Suprapubic skin (tissue), 4 donors: ENCODE measurements at places on chromosomes 3 and 15. TPM values are rescaled to one million over a fixed set of nuclear protein-coding genes. Genes with fewer than 3 reads are reported as not detected.

DNA sequence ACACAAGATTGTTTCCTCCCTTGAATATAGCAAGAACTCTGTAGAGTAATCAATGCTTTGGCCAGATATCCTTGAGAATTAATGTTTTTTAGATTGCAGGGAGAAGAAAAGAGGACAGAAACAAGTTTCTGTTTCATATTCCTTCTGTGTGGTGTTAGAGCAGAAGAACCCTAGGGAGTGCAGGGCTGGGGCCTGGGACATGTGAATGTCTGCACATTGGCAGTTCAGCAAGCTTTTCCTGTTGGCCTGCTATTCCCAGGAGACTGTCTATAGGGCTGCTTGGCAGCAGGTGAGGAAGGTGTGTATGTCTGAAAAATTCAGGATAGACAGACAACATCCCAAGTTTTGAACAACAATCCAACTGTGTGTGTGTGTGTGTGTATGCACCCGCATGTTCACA is 13.6 kb upstream of the CNBP start:
- H3K4me1 ChIP-seq: peaks cover 34% of the 10 kb centered on the region
- H3K4me3 ChIP-seq: no peak overlapping the region
- DNase-seq: no peak
- no peaks in the 10 kb centered on the region for H3K27me3 ChIP-seq
- H3K27ac ChIP-seq: peak overlapping the region; percentile 81
- H3K36me3 ChIP-seq: no peaks in the 10 kb centered on the region

The TMC3 gene
- total RNA-seq: not detected

DNA sequence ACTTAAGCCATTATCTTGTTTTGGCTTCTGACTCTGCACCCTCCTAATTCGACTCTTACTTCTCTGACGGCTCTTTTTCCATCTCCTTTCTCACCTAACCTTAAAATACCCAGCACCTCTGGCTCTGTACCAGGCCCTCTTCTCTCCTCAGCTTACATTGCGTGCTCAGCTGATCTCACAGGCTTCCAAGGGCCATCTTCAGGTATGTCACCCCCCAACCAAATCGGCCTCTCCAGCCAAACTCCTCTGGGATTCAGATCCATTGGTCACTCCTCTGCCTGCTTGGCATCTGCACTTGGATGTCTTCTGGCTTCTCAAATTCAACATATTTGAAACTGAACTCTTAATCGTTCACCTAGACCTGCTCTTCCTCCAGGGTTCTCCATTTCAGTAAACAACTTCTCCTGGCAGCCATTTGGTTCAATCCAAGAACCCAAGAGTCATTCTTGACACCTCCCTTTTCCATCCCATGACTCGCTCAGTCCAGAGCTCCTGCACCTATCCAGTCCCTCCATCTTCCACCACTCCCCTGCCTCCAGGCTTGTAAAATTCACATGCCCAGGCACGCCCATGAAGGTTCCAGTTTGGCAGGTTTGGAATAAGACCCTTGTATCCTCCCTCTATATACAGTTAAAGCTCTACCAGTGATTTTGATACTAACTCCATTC is 35.2 kb upstream of the SLC41A3 start:
- no peak overlapping the region for H3K4me3 ChIP-seq
- no peaks in the 10 kb centered on the region for H3K4me1 ChIP-seq
- H3K36me3 ChIP-seq: no peaks in the 10 kb centered on the region

GRCh38 chr15:39135989-39136388 is 444.9 kb upstream of the THBS1 start:
- no peak overlapping the region for H3K4me3 ChIP-seq
- H3K36me3 ChIP-seq: no peaks in the 10 kb centered on the region
- DNase-seq: no peak
- H3K4me1 ChIP-seq: no peaks in the 10 kb centered on the region
- H3K27ac ChIP-seq: no peak overlapping the region

- DNase-seq: no peak
- no peak overlapping the region for H3K4me3 ChIP-seq
- peaks cover 49% of the 10 kb centered on the region for H3K4me1 ChIP-seq
Observed at GRCh38 chr3:30621576-30621975, 15.2 kb downstream of the TGFBR2 start.

The SLC9A9 gene
- 27.4 TPM for total RNA-seq

- no peak for DNase-seq
- no peaks in the 10 kb centered on the region for H3K27me3 ChIP-seq
Observed at GRCh38 chr3:60365360-60365759, 885.9 kb downstream of the FHIT start.

The CMTM6 gene
- total RNA-seq: 36.0 TPM

The ALPK3 gene
- 0.42 TPM for total RNA-seq

GRCh38 chr15:74800559-74801094 is 12.0 kb upstream of the LMAN1L start:
- H3K4me1 ChIP-seq: peaks cover 24% of the 10 kb centered on the region
- no peaks in the 10 kb centered on the region for H3K27me3 ChIP-seq
- H3K27ac ChIP-seq: no peak overlapping the region
- peaks cover 58% of the 10 kb centered on the region for H3K36me3 ChIP-seq

The TIMP4 gene
- 6.9 TPM for total RNA-seq

- H3K4me3 ChIP-seq: no peak within 1 kb of the TSS
- no peak within 1 kb of the TSS for H3K27ac ChIP-seq
- H3K27me3 ChIP-seq: peaks cover 40% of the 10 kb centered on the region
- H3K4me1 ChIP-seq: peaks cover 23% of the 10 kb centered on the region
- DNase-seq: no peak
Observed at GRCh38 chr3:50190936-50191660, at the start of gene GNAT1. Gene GNAT1 (plus strand): TSS chr3:50191610. CDS start chr3:50191726, 116 bp downstream.

The KNG1 gene
- not detected for total RNA-seq

DNA sequence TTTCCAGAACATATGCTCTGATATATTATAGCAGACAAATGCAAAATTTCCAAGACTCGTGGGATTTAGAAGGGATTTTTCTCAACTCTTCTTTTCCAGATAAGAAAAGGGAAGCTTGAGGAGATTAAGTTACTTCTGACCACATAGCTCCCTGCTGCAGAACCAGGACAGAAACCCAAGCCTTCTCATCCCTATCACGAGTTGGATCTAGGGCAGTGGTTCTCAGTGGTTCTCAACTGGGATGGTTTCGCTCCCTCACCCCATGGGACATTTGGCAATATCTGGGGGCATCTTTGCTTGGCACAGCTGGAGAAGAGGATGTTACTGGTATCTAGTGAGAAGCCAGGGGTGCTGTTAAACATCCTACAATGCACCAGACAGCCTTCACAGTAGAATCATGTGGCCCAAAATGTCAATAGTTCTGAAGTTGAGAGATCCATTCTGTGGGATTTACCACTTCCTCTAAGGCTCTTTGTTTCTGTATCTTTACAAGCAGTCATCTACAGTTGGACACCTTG is 64.2 kb downstream of the LIPC start:
- H3K27ac ChIP-seq: no peak overlapping the region
- no peak for DNase-seq
- no peaks in the 10 kb centered on the region for H3K27me3 ChIP-seq
- no peak overlapping the region for H3K4me3 ChIP-seq
- no peaks in the 10 kb centered on the region for H3K36me3 ChIP-seq
- peaks cover 14% of the 10 kb centered on the region for H3K4me1 ChIP-seq

GRCh38 chr3:130527426-130527825 is 10.4 kb downstream of the COL6A6 start:
- H3K4me1 ChIP-seq: peaks cover 3% of the 10 kb centered on the region
- DNase-seq: no peak
- H3K27me3 ChIP-seq: peaks cover 5% of the 10 kb centered on the region
- H3K4me3 ChIP-seq: no peak overlapping the region
- no peak overlapping the region for H3K27ac ChIP-seq
- H3K36me3 ChIP-seq: no peaks in the 10 kb centered on the region

The IVD gene
- 16.6 TPM for total RNA-seq

GRCh38 chr3:104612218-104612617 is 754.5 kb upstream of the ALCAM start:
- DNase-seq: no peak
- no peaks in the 10 kb centered on the region for H3K36me3 ChIP-seq
- no peak overlapping the region for H3K4me3 ChIP-seq
- H3K27me3 ChIP-seq: no peaks in the 10 kb centered on the region
- H3K4me1 ChIP-seq: no peaks in the 10 kb centered on the region
- H3K27ac ChIP-seq: peak overlapping the region; percentile 44

DNA sequence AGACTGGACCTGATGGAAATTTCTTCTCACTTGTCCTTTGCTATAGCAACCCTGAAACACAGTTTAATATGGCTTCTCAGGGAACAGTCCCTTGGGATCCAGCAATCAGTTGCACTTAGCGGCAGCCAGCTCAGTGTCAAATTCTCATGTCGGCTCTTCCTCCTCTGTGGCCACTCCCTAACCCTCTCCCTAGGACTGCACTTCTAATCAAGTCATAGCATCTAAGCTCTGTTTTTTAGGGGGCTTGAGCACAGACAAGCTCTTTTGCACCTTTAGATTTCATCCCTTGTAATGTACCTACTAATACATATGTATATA is 250.5 kb upstream of the TLE3 start:
- H3K4me3 ChIP-seq: no peak overlapping the region
- no peak for DNase-seq
- H3K4me1 ChIP-seq: peaks cover 19% of the 10 kb centered on the region
- no peak overlapping the region for H3K27ac ChIP-seq

The THPO gene
- total RNA-seq: not detected

DNA sequence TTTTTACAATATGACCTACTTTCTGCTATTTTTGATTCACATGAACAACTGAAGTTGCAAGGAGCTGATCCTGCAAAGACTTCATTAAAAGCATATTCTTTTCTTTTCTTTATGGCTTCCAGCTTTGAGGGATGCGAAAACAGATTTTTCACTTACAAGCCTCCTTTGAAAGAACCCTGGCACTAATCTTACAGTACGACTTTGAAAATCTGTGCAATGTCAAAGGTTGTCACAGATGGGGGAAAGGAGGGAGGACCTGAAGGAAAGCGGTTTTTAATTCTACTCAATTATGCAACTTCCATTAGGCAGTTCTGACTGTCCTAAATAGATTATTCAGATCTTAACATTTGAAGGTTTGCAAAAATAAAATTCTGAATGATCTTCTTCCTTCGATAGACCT is 130.5 kb downstream of the TNIK start:
- no peak for DNase-seq
- H3K4me1 ChIP-seq: peaks cover 14% of the 10 kb centered on the region

DNA sequence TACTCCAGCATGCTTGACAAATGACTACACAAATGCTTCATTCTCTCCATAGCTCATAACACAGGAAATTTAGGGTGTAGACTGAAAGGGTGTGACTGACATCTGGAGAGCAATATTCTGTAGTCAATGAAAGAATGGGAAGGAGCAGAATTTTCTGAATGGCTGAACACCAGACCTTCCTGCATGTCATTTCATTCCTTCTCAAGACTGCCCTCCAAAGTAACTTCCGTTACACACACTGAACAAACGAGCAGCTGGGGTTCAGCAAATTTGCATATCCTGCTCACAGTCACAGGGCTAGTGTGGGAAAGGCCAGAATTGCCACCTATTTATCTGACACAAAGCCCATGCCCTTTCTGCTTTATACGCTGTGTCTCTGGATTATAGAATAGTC is 325.0 kb upstream of the CFAP20DC start:
- no peaks in the 10 kb centered on the region for H3K4me1 ChIP-seq
- no peaks in the 10 kb centered on the region for H3K36me3 ChIP-seq
- DNase-seq: no peak
- H3K27ac ChIP-seq: no peak overlapping the region
- H3K4me3 ChIP-seq: no peak overlapping the region

GRCh38 chr15:71975816-71976150 is 142.2 kb downstream of the MYO9A start:
- H3K27ac ChIP-seq: no peak overlapping the region
- peaks cover 9% of the 10 kb centered on the region for H3K36me3 ChIP-seq
- no peaks in the 10 kb centered on the region for H3K4me1 ChIP-seq
- DNase-seq: no peak
- no peaks in the 10 kb centered on the region for H3K27me3 ChIP-seq
- H3K4me3 ChIP-seq: no peak overlapping the region

DNA sequence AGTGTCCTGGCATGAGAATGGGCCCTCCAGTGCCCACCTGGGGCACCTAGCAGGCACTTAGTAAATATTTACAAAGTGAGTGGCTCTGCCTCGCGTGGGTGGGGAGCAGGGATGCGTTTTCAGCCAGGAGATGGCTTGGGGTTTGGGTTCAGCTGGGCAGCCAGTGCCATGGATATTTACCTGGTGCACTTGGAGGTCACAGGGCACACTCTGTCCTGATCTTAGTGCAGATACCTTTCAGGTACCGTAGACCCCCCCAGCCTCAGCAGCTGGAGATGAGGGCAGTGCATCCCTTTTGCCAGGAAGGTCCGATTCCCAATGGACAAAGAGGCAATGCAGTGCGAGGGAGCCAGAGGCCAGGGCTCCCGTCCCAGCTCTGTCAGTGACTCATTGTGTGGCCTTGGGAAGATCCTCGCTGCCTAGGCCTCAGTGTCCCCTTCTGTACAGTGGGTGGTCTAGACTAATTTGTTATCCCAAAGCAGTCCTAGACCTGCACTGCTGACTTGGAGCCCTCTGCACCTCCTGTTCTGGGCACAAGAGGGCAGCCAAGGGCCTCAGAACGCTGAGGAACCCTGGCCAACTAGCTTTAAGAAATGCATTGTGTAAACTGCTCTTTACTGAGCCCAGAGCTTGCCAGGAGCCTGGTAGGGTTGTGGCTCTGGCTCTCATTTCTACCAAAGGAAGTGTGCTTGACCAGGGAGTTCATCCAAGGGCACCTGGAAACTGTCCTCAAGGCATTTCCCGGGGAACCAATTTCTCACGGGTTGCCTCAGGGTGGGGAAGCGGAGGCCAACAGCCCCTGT is 16.0 kb downstream of the HDAC11 start:
- peaks cover 21% of the 10 kb centered on the region for H3K4me1 ChIP-seq
- no peaks in the 10 kb centered on the region for H3K27me3 ChIP-seq
- no peak overlapping the region for H3K27ac ChIP-seq
- H3K36me3 ChIP-seq: peaks cover 17% of the 10 kb centered on the region
- no peak overlapping the region for H3K4me3 ChIP-seq

- no peaks in the 10 kb centered on the region for H3K27me3 ChIP-seq
- H3K4me1 ChIP-seq: no peaks in the 10 kb centered on the region
- H3K4me3 ChIP-seq: no peak overlapping the region
- no peak overlapping the region for H3K27ac ChIP-seq
Observed at GRCh38 chr3:137343283-137343682, 385.5 kb downstream of the IL20RB start.

GRCh38 chr15:25894371-25894902 is 31.3 kb upstream of the ATP10A start:
- no peak overlapping the region for H3K27ac ChIP-seq
- H3K27me3 ChIP-seq: no peaks in the 10 kb centered on the region
- peaks cover 6% of the 10 kb centered on the region for H3K4me1 ChIP-seq
- no peak overlapping the region for H3K4me3 ChIP-seq
- no peak for DNase-seq

The RYR3 gene
- total RNA-seq: 0.76 TPM
